ENCODE measurements at places on chromosomes 3 and 15. TPM values are rescaled to one million over a fixed set of nuclear protein-coding genes. Genes with fewer than 3 reads are reported as not detected.

- no peaks in the 10 kb centered on the region for H3K27me3 ChIP-seq
- no peak overlapping the region for H3K4me3 ChIP-seq
- no peak for DNase-seq
- peaks cover 17% of the 10 kb centered on the region for H3K4me1 ChIP-seq
These were observed 9.9 kb downstream of the BCL6 start for GRCh38 chr3:187735383-187735782.

DNA sequence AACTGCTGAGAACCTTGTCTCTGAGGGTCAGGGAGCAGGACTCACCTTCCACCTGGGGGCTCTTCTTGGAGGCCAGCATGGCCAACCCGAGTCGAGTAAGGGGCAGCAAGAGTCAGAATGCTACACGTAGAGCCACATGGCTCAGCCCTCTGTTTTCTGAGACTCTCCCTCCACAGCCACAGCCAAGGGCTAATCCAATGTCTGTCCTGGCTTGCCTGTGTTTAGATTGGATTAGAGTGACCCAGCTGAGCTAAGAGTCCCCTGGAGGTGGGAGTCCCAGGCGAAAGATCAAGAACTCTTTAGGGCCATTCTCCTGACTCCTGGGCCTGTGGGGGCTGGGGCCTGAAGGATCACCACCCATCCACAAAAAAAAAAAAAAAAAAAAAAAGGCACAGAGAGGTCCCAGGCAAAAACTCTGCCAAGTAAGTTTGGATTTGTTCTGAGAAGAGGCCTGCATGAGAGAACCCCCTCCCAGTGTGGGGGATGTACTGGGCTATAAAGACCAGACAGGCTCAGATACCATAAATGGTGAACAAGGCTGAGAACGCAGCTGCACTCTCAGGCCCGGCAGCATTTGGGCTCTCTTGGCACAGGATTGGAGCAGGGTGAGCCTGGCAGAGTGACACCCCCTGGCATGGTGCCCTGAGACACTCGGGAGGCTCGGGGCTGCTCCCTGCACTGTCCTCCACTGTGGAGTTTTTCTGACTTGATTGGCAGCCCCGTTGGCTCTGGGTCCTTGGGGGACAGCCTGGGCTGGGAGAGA is 88.0 kb upstream of the OSBPL11 start:
- H3K36me3 ChIP-seq: no peaks in the 10 kb centered on the region
- no peaks in the 10 kb centered on the region for H3K4me1 ChIP-seq
- no peak for DNase-seq
- H3K4me3 ChIP-seq: no peak overlapping the region

- DNase-seq: peak; percentile 50
- H3K27ac ChIP-seq: no peak overlapping the region
- no peak overlapping the region for H3K4me3 ChIP-seq
- H3K4me1 ChIP-seq: no peaks in the 10 kb centered on the region
- no peaks in the 10 kb centered on the region for H3K27me3 ChIP-seq
These were observed 21.6 kb upstream of the PSTPIP1 start for GRCh38 chr15:76973362-76973743.

DNA sequence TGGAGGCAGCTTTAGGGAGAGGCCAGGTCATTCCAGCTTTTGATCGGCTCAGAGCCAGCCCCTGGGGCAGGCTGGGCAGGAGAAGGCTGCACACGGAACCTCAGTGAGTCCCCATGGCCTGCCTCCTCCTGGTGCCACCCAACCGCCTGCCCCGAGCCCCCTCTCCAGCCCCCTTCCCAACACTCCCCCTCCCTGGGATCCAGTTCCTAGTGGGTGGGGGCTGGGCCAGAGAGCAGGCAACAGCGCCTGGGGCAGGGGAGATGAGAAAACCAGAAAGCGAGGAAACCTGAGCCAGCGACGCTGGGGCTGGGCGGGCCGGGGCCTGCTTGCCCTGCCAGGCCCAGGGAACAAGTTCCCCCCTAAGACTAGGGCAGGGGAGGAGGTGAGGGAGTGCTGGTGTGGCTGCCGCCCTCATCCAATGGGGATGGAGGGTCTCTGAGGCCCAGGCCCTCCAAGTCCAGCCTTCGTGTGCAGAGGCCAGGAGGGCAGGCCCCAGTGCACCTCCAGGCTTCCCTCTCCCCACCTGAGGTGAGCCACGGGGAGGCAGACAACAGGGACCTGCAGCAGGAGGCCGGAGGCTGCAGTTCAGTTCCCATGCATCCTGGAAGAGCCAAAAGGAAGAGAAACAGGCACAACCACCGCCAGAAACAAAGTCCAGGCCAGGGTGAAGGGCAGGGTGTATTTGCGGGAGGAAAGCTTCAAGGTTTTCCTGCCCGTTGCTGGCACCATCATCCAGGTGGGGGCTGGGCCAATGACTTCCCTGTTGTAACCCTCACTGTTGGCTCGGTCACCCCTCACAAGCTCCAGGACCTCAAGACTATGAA is 4.0 kb upstream of the SEMA3F start:
- peaks cover 12% of the 10 kb centered on the region for H3K27me3 ChIP-seq
- DNase-seq: no peak
- H3K36me3 ChIP-seq: no peaks in the 10 kb centered on the region

DNA sequence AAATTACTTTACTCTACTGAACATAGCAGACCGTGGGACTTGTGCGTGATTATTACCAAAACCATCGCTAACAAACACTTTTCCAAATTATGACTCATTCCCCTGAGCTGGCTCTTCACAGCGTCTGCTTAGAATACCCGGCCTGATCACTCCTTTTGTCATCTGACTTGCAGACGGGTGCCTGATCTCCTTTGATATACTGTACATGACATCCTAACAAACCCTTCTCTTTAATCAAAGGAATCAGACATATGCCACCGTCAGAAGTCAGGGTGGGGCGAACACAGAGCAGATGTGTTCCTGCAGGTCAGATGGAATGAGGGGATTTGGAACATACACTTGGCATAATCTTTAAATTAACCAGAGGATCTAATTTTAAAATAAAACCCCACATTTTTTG is 48.5 kb upstream of the SH3GL3 start:
- DNase-seq: no peak
- no peaks in the 10 kb centered on the region for H3K4me1 ChIP-seq
- no peak overlapping the region for H3K27ac ChIP-seq
- no peak overlapping the region for H3K4me3 ChIP-seq
- H3K27me3 ChIP-seq: no peaks in the 10 kb centered on the region

- DNase-seq: no peak
- H3K27me3 ChIP-seq: no peaks in the 10 kb centered on the region
- no peaks in the 10 kb centered on the region for H3K36me3 ChIP-seq
These were observed 112.9 kb downstream of the ULK4 start for GRCh38 chr3:41848753-41849574.

- no peaks in the 10 kb centered on the region for H3K36me3 ChIP-seq
- H3K4me3 ChIP-seq: no peak overlapping the region
- no peak for DNase-seq
- H3K27me3 ChIP-seq: no peaks in the 10 kb centered on the region
- no peaks in the 10 kb centered on the region for H3K4me1 ChIP-seq
These were observed 162.2 kb downstream of the PCCB start for GRCh38 chr3:136412307-136412706.

DNA sequence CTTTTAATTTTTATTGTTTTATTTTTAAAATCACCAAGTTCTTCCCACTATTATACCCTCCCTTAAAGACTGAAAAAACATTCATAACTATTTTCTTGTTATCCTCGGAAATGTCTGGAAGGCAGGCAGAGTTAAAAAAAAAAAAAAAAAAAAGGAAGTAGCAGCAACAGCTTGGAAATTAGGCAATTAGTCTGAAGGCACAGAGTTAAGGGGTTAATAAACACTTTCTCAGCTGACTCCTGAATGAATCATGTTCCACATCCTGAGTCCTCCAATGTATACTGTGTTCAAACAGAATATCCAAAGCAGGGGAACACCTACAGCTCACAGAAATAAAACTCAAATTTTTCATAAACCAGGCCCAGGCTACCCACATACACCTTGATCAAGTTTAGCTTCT is 5.8 kb downstream of the HEXA start:
- no peak overlapping the region for H3K4me3 ChIP-seq
- no peak for DNase-seq
- peaks cover 7% of the 10 kb centered on the region for H3K36me3 ChIP-seq
- no peak overlapping the region for H3K27ac ChIP-seq
- peaks cover 40% of the 10 kb centered on the region for H3K4me1 ChIP-seq

DNA sequence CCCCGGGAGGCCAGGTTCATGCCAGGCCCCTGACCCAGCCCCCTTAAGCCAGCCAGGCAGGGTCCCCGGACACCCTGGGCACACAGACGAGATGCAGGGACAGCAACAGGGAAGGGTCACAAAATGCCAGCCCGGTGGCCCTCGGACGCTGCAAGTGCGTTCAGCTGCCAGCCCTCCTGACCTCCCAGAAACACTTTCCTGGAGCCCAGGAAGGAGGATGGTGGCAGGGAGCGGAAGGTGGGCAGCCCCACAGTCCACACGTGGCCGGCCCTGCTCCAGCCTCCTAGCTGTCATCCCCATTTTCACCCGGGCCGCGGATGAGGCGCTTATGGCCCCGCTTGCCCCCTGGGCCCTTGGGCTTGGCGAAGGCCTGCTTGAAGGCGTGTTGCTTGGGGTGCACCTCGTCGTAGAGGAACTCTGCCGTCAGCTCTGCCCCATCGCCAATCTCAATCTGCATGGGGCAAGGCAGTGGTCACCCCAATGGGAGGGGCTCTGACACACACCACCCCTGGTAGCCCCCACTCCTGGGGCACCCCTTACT is 3.4 kb upstream of the TLR9 start:
- H3K4me3 ChIP-seq: no peak overlapping the region
- H3K4me1 ChIP-seq: peaks cover 55% of the 10 kb centered on the region
- H3K36me3 ChIP-seq: peaks cover 34% of the 10 kb centered on the region
- no peak for DNase-seq
- H3K27me3 ChIP-seq: no peaks in the 10 kb centered on the region

GRCh38 chr15:78985859-78986475 is 41.1 kb upstream of the CTSH start:
- no peaks in the 10 kb centered on the region for H3K4me1 ChIP-seq
- H3K27me3 ChIP-seq: no peaks in the 10 kb centered on the region
- no peaks in the 10 kb centered on the region for H3K36me3 ChIP-seq
- H3K27ac ChIP-seq: no peak overlapping the region
- no peak for DNase-seq

- no peak overlapping the region for H3K4me3 ChIP-seq
- DNase-seq: no peak
- H3K27me3 ChIP-seq: no peaks in the 10 kb centered on the region
- no peaks in the 10 kb centered on the region for H3K4me1 ChIP-seq
- H3K36me3 ChIP-seq: no peaks in the 10 kb centered on the region
- no peak overlapping the region for H3K27ac ChIP-seq
These were observed 2.6 kb upstream of the CHST13 start for GRCh38 chr3:126521122-126521891.

DNA sequence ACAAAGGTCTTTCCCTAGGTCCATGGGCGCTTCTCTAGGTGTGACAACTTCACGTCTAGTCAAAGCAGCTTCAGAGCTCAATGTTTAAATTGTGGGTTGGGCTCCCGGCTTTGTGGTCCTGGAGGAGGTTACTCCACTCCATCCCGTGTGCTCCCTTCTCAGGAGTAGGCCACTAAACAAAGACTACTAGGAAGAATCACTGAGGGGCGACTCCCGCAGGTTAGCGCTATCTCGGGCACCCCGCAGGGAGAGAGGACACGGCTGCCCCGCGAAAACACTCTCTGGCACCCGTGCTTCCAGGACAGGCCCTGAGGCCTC is 500 bp downstream of the PARP6 start:
- H3K27ac ChIP-seq: peak overlapping the region; percentile 87
- peaks cover 34% of the 10 kb centered on the region for H3K4me1 ChIP-seq
- H3K36me3 ChIP-seq: peaks cover 12% of the 10 kb centered on the region
- H3K4me3 ChIP-seq: peak overlapping the region; percentile 63
- H3K27me3 ChIP-seq: no peaks in the 10 kb centered on the region
- no peak for DNase-seq

- peak overlapping the region; percentile 84 for H3K27ac ChIP-seq
- peak overlapping the region; percentile 88 for H3K4me3 ChIP-seq
- H3K36me3 ChIP-seq: no peaks in the 10 kb centered on the region
- no peak for DNase-seq
These were observed 691 bp downstream of the SENP7 start for GRCh38 chr3:101512396-101512645.

DNA sequence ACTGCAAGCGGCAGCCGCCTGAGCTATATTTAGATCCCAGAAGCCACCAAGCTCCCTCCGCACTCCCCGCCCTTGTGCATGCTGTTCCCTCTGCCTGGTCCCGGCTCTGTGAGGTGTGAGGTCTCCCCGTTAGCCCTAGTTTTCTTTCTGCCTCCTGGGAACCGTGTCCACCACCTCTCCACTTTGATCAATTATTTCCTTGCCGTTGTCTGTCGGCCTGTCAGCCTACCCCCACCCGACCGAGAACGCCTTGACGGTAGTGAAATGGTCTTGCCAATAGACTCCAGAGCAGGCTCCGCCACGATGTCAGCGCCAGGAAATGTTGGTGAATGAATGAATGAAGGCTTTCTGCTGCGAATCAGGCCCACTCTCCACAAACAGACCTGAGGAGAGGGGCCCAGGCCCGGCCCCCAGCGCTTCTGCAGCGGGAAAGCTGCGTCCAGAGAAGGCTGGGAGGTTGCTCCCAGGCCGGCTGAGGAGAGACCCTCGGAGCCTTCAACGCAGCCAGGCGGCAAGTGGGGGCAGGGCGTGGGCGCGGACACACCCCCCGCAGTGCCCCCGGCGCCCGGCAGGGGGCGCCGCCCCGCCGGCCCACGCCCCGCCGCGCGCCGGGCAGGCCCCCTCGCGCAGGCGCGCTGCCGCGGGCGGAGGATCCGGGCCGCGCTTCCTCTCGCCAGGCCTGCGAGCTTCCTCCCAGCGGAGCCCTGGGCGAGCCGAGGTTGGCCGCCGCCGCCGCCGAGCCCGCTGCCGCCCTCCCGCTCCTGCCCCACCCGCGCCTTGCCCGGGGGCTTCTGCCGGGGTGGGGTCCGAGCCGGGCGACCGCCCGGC is at the start of gene CSK:
Gene CSK (plus strand): TSS at position 650 of the 828 bp plus-strand sequence. CDS start 16,218 bp downstream, outside the sequence.
- H3K27ac ChIP-seq: peak within 1 kb of the TSS; percentile 86
- DNase-seq: peak; percentile 84
- H3K27me3 ChIP-seq: no peaks in the 10 kb centered on the region
- H3K36me3 ChIP-seq: no peaks in the 10 kb centered on the region

GRCh38 chr3:190443257-190443656 is 6.4 kb downstream of the TMEM207 start:
- H3K4me1 ChIP-seq: peaks cover 18% of the 10 kb centered on the region
- no peak overlapping the region for H3K27ac ChIP-seq
- no peak overlapping the region for H3K4me3 ChIP-seq
- no peaks in the 10 kb centered on the region for H3K27me3 ChIP-seq
- no peak for DNase-seq

DNA sequence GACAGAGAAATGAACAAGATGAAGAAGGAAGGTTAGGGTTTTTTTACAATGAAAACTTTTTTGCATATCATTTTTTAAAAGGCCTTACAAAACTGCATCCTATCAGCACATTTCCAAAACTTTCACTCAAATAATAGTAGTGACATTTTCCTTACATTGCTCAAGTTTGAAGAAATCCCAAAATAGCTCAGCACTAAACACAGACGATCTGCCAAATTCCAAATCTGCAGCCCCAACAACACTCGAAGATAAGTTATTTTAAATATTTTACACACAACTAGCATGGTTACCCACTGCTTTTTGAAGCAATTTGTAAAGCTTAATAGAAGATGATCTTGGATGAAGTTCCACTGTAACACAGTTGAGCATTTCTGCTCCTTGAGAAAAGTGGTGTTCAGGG is 535.6 kb upstream of the ALCAM start:
- no peaks in the 10 kb centered on the region for H3K27me3 ChIP-seq
- no peak overlapping the region for H3K27ac ChIP-seq
- no peak overlapping the region for H3K4me3 ChIP-seq
- no peaks in the 10 kb centered on the region for H3K36me3 ChIP-seq
- no peaks in the 10 kb centered on the region for H3K4me1 ChIP-seq

- no peaks in the 10 kb centered on the region for H3K4me1 ChIP-seq
- no peak overlapping the region for H3K27ac ChIP-seq
- H3K4me3 ChIP-seq: no peak overlapping the region
These were observed 13.4 kb upstream of the ZNF639 start for GRCh38 chr3:179309225-179310078.

Gene PLA2G4F
- not detected for total RNA-seq

Gene SCAMP5
- 0.33 TPM for total RNA-seq

Gene CELF6
- 4.9 TPM for total RNA-seq

Gene LYZL4
- total RNA-seq: not detected

Gene KNL1
- 0.99 TPM for total RNA-seq

Data from CD4-positive, alpha-beta memory T cell (primary cell).